Stimulated activated CD8-positive, alpha-beta memory T cell treated with anti-CD3 and anti-CD28 coated beads, Interleukin-7, amount 100 ng/mL, for 48 hours (primary cell): ENCODE measurements at places on chromosomes 13 and 19.
A peak's percentile ranks its signal among the peaks of the same experiment; 100 is the strongest.

DNA sequence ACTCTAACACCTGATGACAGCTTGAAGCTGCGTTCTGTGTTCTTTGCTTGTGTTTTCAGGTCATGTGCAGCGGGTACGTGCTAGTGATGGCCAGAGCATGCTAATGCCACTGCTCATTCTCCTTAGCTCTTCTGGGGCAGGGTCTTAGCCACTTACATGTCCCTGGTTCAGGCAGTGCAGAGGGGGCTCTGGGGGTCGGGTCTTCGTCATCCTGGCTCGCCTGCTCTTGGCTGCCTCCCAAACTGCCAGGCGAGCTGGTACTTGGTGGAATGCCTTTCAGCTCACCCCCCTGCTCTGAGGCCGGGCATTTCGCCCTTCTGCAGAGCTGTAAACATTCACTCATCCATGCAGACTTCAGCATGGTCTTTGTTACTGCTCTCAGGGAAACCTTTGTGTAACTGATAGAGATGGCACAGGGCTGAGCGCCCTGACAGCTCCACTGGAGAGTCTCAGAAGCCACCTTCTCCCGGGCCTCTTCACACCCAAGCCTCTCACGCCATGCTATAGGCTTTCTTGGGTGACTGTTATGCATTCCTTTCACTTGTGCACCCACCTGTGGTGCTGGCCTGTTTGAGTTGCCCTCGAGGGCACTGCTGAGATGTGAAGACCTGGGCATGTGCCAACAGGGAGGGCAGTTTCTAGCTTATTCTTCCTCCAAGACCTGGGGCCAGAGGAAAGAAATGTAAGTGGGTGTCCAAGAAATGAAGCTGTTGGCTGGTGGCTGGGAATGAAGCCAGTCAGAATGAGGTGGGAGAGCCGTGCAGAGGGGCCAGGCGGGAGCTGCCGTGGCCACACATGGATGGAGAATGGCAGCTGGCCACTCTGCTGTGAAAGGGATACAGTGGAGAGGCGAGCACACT is 24.4 kb downstream of the FAM124A start:
- DNase-seq, result no peak

- DNase-seq, result no peak
Measured at GRCh38 chr19:54525636-54526035, 23.0 kb downstream of the LAIR2 start.

- DNase-seq, result no peak
Measured at GRCh38 chr13:105587786-105588185, 947.7 kb downstream of the EFNB2 start.

- no peak for DNase-seq
Measured at GRCh38 chr19:8831832-8832131, 322 bp downstream of the ZNF558 start.

- DNase-seq, result no peak
Measured at GRCh38 chr13:53014495-53015443, 13.8 kb upstream of the OLFM4 start.

DNA sequence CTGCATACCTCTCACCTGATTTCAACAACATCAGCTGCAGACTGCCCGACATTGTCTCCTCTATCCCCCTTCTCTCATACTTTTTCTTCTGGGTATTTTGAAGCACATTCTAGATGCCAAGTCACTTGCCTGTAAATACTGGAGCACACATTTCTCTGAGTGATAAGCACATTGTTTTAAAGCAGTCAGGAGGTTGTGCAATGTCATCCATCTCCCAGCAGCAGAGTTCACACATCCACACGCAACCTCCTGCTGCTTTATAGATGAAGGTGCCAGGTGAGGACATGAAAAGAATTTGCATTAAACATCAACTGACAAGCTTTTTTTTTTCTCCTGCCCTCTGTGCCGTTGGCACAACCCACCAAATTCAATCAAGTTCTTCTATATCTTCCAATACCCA is 5.5 kb downstream of the UPK1A start:
- no peak for DNase-seq

DNA sequence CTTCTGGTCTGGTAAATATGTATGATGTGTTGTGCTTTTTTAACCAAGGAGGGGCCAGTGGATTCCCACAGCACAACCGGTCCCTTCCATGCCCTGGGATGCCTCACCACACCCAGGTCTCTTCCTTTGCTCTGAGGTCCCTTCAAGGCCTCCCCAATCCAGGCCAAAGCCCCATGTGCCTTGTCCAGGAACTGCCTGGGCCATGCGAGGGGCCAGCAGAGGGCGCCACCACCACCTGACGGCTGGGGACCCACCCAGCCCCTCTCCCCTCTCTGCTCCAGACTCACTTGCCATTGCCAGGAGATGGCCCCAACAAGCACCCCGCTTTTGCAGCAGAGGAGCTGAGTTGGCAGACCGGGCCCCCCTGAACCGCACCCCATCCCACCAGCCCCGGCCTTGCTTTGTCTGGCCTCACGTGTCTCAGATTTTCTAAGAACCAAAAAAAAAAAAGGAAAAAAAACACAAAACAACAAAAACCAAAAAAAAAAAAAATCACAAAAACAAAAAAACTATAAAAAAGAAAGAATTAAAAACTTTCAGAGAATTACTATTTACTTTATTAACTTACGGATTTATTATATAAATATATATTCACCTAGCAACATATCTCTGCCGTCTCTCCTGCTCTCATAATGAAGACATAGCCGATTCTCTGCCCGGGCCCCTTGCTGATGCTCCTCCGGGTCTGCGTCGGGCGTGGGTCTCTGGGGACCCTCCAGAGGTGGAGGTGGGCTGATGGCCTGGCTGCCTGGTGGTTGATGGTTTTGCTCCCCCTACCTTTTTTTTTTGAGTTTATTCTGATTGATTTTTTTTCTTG is 14.4 kb downstream of the CAPN12 start:
- peak; percentile 51 for DNase-seq

DNA sequence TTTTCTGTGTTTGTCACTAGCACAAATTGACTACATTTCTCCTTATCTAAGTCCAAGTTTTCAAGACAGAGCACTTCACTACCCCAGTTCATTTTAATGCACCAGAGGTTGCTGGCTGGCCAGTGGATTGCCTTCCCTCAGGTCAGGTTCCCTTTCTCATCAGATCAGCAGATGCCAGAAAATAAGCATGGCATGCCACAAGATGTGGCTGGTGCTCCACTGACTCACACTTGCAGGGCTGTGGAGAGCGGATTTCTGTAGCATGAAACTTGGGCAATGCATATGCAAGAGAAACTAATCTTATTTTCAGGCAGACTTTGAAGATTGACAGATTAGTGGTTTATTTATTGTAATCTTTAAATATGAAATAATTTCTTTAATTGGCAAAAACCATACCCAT is 79.5 kb downstream of the RUBCNL start:
- DNase-seq, result no peak

GRCh38 chr19:40081411-40081810 is 9.3 kb downstream of the ZNF780A start:
- DNase-seq, result no peak

- DNase-seq, result no peak
Measured at GRCh38 chr13:67574320-67575233, 344.4 kb upstream of the PCDH9 start.

DNA sequence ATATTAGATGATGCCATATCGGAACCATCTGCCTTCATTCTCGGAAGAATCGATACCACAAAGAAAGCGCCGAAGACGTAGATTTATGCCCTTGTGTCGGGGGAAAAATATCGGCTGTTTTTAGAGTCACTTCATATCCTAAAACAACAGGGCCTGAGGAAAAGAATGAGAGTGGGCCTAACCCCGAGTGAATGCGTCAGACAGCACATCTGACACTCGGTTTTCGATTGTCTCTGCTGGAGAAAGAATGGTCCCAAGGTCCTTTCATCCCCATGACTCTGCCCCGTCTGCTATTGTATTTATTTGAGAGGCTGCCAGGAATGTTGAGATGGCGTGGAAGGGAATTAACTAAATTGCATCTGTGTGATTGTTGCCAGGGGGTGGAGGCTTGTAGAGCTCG is 46.1 kb downstream of the CHST8 start:
- DNase-seq, result no peak

DNA sequence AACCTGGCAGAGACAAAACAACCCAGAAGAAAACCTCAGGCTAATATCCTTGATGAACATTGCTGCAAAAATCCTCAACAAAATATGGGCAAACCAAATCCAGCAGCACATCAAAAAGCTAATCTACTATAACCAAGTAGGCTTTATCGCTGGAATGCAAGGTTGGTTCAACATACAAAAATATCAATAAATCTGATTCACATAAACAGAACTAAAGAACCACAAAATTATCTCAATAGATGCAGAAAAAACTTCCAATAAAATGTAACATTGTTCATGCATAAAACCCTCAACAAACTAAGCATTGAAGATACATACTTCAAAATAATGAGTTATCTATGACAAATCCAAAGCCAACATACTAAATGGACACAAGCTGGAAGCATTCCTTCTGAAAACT is 8.8 kb downstream of the ZNF724 start:
- DNase-seq, result no peak
